Activated CD4-positive, alpha-beta T cell treated with anti-CD3 and anti-CD28 coated beads for 36 hours (primary cell): ENCODE measurements at places on chromosomes 13 and 19. TPM values are rescaled to one million over a fixed set of nuclear protein-coding genes. Genes with fewer than 3 reads are reported as not detected.

Gene MBD3L2B
- not detected for total RNA-seq

Gene SIGLEC8
- total RNA-seq = not detected

Gene OVOL3
- total RNA-seq = not detected

Gene ZNF556
- not detected for total RNA-seq

Gene DIRAS1
- 0.33 TPM for total RNA-seq

Gene CGB8
- total RNA-seq = not detected

Gene CILP2
- total RNA-seq = 0.19 TPM

Gene IZUMO2
- not detected for total RNA-seq

Gene LPAR2
- 33.2 TPM for total RNA-seq

Gene POU2F2
- total RNA-seq = 62.8 TPM

Gene SIX5
- total RNA-seq = 2.0 TPM

Gene NAPSA
- 44.0 TPM for total RNA-seq

Gene ZNF66
- total RNA-seq = 8.8 TPM

Gene AMER2
- total RNA-seq = not detected

Gene TMEM238
- total RNA-seq = 6.3 TPM

Gene ETV2
- total RNA-seq = 0.37 TPM

Gene ZNF460
- total RNA-seq = 59.8 TPM

Gene ZNF253
- total RNA-seq = 16.1 TPM

Gene MAMSTR
- 0.69 TPM for total RNA-seq

Gene GJA3
- total RNA-seq = 0.26 TPM

Gene CAB39L
- 4.8 TPM for total RNA-seq

Gene RASGRP4
- 5.9 TPM for total RNA-seq

Gene NLRP4
- not detected for total RNA-seq

Gene GPR183
- total RNA-seq = 50.3 TPM

Gene PBX4
- 19.4 TPM for total RNA-seq

Gene CYP4F22
- total RNA-seq = 0.80 TPM

Gene CEACAM1
- 3.6 TPM for total RNA-seq

Gene FBN3
- not detected for total RNA-seq

Gene EHD2
- 2.5 TPM for total RNA-seq

Gene PDE4A
- 3.9 TPM for total RNA-seq

Gene ZNF880
- total RNA-seq = 11.5 TPM

Gene ZNF628
- total RNA-seq = 6.8 TPM

Gene FAM83E
- total RNA-seq = 1.5 TPM

Gene ZNF569
- 9.1 TPM for total RNA-seq
